ENCODE measurements at places on chromosomes 5 and 9. TPM values are rescaled to one million over a fixed set of nuclear protein-coding genes. Genes with fewer than 3 reads are reported as not detected.
A peak's percentile ranks its signal among the peaks of the same experiment; 100 is the strongest.

DNA sequence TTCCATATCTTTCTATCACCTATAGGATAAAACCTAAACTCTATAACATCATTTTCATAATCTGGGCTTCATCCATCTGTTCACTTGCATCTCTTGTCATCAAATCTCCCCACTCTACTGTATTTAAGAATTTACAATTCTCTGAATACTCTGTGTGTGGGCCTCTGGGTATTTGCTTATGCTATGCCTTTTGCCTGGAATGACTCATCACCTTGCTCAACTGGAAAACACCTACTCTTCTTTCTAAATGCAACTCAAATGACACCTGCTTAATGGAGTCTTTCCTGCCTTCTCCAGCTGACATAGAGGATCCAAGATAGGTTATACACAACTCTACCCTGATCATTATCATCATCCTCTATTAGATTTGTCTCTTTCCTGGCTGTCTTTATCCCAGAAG is 421.7 kb downstream of the SPATA31D1 start:
- DNase-seq: no peak

DNA sequence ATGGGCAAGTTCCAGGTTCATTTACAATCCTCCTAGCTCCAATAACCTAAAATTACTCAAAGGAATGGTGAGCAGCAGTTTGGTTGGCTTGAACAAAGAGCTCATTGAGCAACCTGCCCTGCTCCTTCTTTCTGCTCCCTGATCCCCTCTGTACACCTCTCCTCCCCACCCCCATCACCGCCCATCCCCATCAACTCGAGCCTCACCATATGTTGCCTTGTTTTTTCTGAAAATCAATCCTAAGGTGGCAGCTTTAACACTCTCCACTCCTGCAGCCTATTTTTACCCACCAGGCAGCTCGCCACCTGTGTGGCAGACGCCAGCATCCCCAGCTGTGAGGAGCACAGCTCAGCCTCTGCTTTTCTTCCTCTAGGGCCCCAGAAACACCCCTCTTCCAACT is 533.4 kb upstream of the BRINP1 start:
- no peak for DNase-seq

GRCh38 chr5:96093340-96093739 is 131.7 kb upstream of the ELL2 start:
- no peak for DNase-seq

DNA sequence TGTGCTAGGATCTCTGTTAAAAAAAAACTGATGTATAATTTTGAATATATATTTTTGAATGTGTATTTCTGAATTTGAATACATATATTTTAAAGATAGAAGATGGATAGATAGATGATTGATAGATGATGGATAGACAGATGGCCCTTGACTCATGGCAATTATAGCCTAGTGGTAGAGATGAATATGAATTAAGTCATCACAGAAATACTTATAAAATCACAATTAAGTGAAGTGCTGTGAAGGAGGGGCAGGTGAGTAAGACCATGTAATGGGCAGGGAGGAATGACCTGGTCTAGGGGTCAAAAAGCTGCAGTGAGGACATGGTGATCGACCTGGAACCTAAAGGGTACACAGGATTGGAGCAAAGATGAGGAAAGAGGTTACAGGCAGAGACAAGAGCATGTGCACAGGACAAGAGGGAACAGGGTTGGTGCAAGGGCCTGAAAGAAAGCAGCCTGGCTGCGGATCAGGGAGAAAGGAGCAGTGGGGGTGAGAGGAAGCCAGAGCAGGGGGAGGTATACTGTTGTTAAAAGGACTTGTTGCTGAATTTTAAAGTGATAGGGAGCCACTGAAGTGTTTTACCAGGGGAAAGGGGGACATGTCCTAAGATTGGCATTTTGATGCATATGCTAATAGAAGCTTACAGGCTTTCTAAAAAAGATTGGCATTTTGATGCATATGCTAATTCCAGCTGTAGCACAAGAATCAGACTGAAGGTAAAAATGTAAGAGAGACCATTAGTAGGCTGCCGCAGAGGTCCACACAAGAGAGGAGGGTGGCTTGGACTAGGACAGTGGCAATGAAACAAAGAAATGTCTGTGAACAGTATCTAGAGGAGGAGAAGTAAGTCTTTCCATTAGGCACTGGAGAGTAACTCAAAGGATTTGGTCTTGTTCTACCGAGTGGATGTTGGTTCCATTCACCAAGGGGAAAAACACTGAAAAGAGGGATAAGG is 527.8 kb downstream of the AGTPBP1 start:
- no peak for DNase-seq

DNA sequence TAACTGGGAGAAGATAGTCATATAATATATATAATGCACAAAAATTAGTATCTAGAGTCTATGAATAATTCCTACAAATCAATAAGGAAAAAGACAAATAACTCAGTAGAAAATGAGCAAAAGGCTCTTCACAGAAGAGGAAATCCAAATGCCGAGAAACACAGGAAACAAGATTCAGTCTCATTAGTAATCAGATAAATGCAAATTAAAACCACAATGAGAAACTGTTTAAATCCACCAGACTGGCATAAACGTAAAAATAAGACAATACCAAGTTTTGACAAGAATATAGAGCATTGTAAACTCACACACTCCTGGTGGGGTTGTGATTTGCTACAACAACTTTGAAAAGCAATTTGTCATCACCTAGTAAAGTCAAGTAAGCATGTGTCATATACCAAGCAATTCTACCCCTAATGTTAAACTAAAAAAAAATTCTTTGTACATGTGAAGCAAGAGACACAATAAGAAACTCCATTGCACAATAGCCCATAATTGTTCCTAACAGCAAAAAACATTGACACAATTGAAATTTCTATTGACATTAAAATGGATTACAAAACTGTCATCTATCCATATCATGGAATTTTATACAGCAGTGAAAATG is 21.0 kb upstream of the UBLCP1 start:
- peak; percentile 12 for DNase-seq

GRCh38 chr5:170067152-170067551 is 38.5 kb upstream of the FOXI1 start:
- DNase-seq: no peak

DNA sequence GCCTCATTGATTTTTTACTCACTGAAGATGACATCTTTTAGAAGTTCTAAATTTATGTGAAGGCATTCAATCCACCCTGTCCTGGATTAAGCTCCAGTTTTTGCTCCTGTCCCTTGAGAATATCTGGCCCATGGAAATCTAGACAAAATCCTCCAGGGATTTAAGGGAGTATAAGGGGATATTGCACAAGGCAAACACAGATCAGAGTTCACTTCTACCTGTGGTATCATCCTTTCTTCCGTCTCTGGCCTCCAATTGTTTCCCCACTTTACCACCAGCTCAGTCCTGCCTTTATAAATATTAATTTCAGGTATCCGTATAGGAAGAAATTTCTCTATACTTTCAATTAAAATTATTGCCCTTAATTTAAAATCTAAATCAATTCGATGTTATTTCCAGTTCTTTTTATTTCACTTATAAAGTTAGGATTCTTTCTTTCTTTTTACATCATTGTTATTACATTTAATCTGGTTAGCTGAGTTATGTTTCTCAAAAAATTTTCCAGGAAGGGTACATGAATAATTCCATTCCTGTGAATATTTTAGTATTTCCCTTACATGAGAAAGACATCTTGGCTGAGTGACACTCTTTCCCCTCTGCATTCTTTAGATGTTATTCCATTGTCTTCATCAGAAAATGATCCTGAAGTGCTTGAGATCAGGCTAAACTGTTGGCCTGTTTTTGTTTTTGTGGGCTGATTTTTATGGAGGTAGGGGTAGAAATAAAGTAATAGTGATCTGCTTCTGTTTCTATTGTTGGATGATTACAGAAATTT is 194.3 kb upstream of the MAP3K1 start:
- no peak for DNase-seq

GRCh38 chr5:178203670-178204181 is 607 bp upstream of the HNRNPAB start:
- no peak for DNase-seq

GRCh38 chr5:123476731-123477130 is 35.2 kb upstream of the CSNK1G3 start:
- DNase-seq: no peak

DNA sequence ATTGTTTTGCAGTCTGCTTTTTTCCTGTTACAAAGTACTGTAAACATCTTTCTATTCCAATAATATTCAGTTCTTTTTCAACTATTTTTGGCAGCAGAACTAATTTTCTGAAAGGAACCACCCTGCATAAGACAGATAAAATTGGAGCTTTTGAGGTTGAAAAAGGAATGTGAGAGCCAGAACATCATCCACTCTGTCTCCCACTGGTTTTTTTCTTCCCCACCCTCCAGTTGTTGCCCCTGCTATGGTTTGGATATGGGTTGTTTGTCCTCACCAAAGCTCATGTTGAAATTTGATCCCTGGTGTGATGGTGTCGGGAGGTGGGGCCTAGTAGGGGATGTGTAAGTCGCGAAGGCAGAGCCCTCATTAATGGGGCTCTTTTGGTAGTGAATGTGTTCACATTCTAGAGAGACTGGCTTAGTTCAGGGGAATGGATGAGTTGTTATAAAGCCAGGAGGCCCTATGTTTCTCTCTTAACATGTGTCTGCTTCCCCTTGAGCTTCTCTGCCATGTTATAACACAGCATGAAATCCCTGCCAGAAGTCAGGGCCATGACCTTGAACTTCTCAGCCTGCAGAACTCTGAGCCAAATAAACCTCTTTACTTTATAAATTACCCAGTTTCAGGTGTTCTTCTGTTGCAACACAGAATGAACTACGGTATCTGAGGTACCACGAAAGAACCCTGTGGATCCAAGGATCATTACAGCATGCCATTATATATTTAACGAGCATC is 34.8 kb upstream of the MAST4 start:
- no peak for DNase-seq

DNA sequence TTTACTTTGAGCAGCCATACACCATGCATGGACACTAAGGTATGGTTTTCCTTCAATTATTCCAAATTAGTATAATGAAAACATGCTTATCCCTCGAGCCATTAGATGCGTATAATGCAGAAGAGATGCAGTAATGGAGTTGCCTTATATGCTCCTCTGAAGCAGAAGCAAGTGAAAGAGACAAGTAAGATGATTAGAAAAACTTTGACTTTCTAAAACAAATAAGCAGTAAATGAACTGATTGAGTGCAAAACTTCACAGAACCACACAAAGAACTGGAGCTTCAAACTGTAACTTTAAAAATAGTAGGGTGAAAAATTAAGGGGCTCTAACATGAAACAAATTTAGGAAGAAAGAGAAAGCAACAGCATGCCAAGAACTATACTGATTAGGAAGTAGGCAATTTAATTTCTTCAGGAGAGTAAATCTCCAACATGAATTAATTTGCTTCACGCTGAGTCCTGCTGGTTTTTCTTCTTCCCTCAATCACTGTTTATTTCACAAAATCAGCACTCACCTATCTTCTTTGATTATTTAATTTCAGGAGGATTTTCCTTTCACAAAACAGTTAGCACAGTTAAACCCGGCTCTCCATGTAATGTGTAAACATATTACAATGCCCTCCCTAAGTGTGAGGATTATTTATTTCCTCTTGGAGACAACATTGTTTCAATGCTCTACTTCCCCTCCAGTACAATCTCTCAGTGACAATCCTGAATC is 90.3 kb upstream of the PAM start:
- DNase-seq: no peak

DNA sequence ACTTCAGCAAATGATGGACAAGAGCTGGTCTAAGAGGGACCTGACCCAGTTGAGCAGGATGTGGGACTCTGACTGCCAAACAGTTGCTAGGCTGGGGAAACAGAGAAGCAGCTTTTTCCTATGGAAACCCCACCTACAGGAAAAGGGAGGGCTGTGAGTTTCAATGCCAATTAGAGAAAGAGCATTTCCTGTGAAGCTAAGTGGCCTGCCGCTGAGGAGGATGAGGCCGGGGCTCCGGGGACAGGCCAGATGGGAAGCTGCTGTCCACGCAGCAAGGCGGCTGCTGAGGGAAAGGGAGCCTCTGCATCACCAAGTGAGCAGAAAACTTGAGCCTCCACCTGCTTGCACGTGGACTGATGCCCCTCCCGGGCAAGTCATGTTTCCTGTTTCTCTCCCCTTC is at the start of gene PCDH12:
Gene PCDH12, minus strand, starts transcription at position 90 of the 400 bp plus-strand sequence. CDS start 351 bp downstream, outside the sequence.
- DNase-seq: no peak

DNA sequence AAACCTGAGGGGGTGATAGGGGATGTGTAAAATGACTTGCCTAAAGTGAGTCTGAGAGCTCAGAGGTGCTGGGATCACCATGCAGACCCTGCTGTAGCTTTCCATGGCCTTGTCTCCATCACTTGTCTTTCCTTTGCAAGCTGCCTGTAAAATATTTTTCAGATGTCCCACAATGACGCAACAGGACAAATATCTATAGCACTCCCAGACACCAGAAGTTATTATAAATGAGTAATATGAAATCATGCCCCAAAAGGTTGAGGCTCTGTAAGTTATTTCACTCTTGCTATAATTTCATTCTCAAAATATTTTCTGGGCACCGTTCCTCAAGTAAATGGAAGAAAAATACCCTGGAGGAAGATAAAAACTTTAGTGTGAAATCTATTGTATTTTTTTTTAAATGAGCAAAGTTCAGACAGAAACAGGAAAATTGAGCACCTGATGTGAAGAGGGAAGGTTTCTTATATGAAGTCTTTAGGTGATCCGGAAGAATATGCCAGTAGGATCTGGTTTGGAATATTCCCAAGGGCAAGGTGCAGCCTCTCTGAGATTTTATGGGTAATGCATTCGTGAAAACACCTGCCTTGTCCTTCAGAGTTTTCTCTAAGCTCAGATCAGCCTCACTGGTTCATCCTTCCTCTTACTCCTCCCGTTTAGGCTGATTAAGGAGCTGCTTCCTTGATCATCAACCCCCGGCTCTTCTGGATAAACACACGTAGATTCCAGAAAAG is 138.3 kb upstream of the DMAC1 start:
- no peak for DNase-seq

GRCh38 chr5:51902512-51902911 is 519.3 kb downstream of the ISL1 start:
- DNase-seq: no peak

- DNase-seq: peak; percentile 12
Measured at GRCh38 chr9:4489562-4489918, 728 bp upstream of the SLC1A1 start.

Gene NFIB
- 13.0 TPM for total RNA-seq

Gene PCDHGB7
- total RNA-seq: 0.52 TPM

Gene ELOVL7
- total RNA-seq: not detected

Gene MARCHF11
- total RNA-seq: not detected

Gene ODF2
- 55.2 TPM for total RNA-seq

Gene PCDHGB6
- 0.32 TPM for total RNA-seq

Gene PPP2R2B
- total RNA-seq: 1.0 TPM

Gene NOTCH1
- total RNA-seq: 9.1 TPM

Gene FAM200C
- total RNA-seq: 5.6 TPM

Gene NUTM2F
- not detected for total RNA-seq

Gene DCAF10
- total RNA-seq: 16.9 TPM

Gene IL11RA
- total RNA-seq: 19.9 TPM
